ENCODE measurements at places on chromosomes 5 and 9. TPM values are rescaled to one million over a fixed set of nuclear protein-coding genes. Genes with fewer than 3 reads are reported as not detected.

Gene HSPA4
- total RNA-seq, result 135 TPM

Gene ARHGEF28
- 56.9 TPM for total RNA-seq

Gene CCDC171
- total RNA-seq, result 5.8 TPM

DNA sequence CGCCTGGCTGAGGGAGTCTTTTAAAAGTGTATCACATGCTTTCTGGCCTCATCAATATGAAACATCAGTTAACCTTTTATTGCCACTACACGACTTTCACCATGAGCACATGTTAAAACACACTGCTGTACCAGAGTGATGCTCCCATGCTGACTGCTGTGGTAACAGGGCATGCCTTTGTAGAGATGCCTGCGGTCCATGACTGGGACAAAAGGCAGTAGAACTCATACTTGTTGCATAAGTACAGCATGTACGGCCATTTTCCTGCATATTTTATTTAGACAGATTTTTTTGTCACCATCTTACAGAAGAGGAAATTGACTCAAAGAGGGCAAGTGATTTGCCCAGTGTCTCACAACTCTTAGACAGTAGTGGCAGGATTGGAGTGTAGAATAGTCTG is 105.7 kb upstream of the ADAMTSL1 start:
- no peak overlapping the region for H3K27ac ChIP-seq
- H3K36me3 ChIP-seq, result no peaks in the 10 kb centered on the region
- no peaks in the 10 kb centered on the region for H3K27me3 ChIP-seq
- peaks cover 9% of the 10 kb centered on the region for H3K4me1 ChIP-seq
- no peak overlapping the region for H3K4me3 ChIP-seq
- peak; percentile 32 for DNase-seq

GRCh38 chr9:84823421-84824271 is 154.1 kb downstream of the NTRK2 start:
- no peak for DNase-seq
- H3K27ac ChIP-seq, result no peak overlapping the region
- H3K27me3 ChIP-seq, result no peaks in the 10 kb centered on the region
- no peak overlapping the region for H3K4me3 ChIP-seq
- H3K36me3 ChIP-seq, result no peaks in the 10 kb centered on the region

Gene PCDHB11
- total RNA-seq, result 1.1 TPM

Gene MAML1
- total RNA-seq, result 14.1 TPM

DNA sequence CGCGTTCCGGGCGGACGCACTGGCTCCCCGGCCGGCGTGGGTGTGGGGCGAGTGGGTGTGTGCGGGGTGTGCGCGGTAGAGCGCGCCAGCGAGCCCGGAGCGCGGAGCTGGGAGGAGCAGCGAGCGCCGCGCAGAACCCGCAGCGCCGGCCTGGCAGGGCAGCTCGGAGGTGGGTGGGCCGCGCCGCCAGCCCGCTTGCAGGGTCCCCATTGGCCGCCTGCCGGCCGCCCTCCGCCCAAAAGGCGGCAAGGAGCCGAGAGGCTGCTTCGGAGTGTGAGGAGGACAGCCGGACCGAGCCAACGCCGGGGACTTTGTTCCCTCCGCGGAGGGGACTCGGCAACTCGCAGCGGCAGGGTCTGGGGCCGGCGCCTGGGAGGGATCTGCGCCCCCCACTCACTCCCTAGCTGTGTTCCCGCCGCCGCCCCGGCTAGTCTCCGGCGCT is at the start of gene DAPK1:
TSS of gene DAPK1 (plus strand) at position 264 of the 442 bp plus-strand sequence. CDS start 1,211 bp downstream, outside the sequence.
- H3K27me3 ChIP-seq, result peaks cover 41% of the 10 kb centered on the region
- no peak within 1 kb of the TSS for H3K27ac ChIP-seq
- no peaks in the 10 kb centered on the region for H3K36me3 ChIP-seq
- H3K4me3 ChIP-seq, result peak within 1 kb of the TSS; percentile 73

DNA sequence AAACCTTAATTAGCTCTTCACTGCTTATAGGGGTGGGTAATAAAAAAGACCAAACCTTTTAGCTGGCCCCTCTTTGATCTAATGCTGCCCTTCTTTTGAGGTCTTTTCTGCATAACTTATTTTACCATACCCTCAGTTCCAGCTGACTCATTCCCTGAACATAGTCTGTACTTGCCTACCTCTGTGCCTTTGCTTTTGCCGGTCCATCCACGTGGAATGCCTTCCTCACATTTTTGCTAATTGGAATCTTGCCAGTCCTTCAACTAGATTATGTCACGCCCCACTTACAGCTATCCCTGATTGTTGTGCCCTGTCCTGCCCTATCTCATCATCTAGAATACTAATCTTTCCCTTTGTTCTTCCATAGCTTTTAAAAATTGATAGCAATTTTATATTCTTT is 44.2 kb downstream of the FAF2 start:
- peaks cover 14% of the 10 kb centered on the region for H3K4me1 ChIP-seq
- peaks cover 72% of the 10 kb centered on the region for H3K36me3 ChIP-seq
- no peak for DNase-seq
- no peak overlapping the region for H3K27ac ChIP-seq
- H3K27me3 ChIP-seq, result no peaks in the 10 kb centered on the region
- H3K4me3 ChIP-seq, result no peak overlapping the region

Gene PCDHGC5
- total RNA-seq, result 5.3 TPM

All from osteoblast (primary cell).